Activated CD4-positive, CD25-positive, alpha-beta regulatory T cell treated with anti-CD3 and anti-CD28 coated beads, Interleukin-2, amount 50 U/mL, for 24 hours (primary cell): ENCODE measurements at places on chromosomes 4 and X.

GRCh38 chrX:19372547-19373331 is 29.0 kb downstream of the PDHA1 start:
- peak; percentile 41 for ATAC-seq

GRCh38 chr4:128940971-128941370 is 131.5 kb downstream of the JADE1 start:
- ATAC-seq, result no peak

DNA sequence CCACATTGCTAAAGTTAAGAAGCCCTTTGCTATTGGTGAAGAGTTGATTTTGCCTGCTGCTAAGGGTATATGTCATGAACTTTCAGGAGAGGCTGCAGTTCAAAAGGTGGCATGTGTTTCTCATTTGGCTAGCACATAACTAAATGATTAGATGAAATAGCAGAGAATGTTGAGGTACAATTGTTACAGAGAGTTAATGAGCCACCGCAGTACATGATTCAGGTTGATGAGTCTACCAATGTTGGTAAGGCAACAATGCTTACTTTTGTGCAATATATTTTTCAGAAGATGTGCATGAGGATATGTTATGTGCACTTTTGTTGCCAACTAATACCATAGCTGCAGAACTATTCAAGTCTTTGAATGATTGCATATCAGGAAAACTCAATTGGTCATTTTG is 21.1 kb upstream of the CXCL2 start:
- no peak for ATAC-seq

GRCh38 chr4:11698846-11699590 is 270.3 kb upstream of the HS3ST1 start:
- no peak for ATAC-seq

- ATAC-seq, result no peak
These were observed 19.1 kb upstream of the ZXDA start for GRCh38 chrX:57929373-57929772.

DNA sequence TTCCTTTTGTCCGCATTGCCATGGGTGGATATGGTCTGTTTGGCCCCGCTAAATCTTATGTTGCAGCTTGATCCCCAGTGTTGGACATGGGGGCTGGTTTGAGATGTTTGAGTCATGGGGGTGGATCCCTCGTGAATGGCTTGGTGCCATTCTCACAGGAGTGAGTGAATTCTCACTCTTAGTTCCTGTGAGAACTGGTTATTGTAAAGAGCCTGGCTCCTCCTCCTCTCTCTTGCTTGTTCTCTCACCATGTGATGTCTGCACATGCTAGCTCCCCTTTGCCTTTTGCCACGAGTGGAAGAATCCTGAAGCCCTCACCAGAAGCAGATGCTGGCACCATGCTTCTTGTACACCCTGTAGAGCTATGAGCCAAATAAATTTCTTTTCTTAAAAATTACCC is 22.6 kb upstream of the STBD1 start:
- no peak for ATAC-seq

DNA sequence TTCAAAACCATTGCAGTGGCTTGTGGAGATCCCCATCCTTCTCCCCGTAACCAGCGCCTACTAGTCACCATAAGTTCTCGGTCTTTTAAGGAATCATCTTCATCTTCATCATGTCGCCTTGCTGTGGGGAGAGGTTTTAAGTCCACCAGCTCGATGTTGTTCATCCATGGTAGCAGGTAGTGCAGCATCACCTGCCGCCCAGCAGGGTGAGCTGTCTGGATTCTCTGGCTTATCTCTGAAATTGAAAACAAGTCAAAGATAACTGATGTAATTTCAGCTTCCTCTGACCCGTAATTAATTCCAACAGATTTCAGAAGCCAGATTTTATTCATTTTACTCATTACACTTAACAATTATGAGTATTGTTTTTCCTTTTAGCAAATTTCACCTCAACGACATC is 67.4 kb downstream of the ZAR1 start:
- ATAC-seq, result peak; percentile 33

- ATAC-seq, result no peak
These were observed 190.0 kb upstream of the AR start for GRCh38 chrX:67353651-67354370.

DNA sequence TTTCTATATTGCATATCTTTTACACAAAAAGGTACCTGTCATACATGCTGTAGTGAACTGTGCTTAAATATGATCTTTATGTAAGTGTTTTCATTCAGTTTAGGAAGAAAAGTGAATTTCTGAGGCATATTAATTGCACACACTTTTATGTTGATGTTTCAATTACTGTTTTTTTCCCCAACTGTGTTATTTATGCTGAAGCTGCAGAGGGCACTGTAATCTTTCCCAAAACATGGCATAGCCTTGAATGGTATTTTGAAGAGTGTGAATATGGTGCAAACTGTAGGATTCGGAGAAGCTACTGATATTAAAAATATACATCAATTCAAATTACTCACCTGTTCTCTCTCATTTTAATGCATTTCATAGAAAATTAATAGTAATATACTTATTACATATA is 6.0 kb upstream of the CENPE start:
- ATAC-seq, result no peak
